CD4-positive, alpha-beta T cell treated with Interleukin-1 beta for 1 hour (primary cell): ENCODE measurements at places on chromosomes 3 and 15.

GRCh38 chr15:89899295-89899945 is 5.6 kb upstream of the AP3S2 start:
- no peak for DNase-seq

DNA sequence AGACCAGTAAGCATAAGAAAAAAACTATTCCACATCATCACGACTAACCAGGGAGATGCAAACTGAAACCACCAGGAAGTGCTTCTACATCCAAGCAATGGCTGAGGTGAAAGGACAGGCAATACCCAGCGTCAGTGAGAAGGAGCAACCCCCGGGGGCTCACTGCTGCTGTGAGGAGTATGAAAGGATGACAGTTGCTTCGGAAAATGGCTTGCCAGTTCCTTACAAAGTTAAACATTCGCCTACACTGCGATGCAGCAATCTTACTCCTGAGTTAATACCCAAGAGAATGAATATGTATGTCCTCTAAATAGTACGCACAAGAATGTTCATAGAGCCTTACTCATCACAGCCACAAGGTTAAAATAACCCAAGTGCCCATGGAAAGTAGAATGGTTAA is 13.3 kb upstream of the PLXNA1 start:
- no peak for DNase-seq

DNA sequence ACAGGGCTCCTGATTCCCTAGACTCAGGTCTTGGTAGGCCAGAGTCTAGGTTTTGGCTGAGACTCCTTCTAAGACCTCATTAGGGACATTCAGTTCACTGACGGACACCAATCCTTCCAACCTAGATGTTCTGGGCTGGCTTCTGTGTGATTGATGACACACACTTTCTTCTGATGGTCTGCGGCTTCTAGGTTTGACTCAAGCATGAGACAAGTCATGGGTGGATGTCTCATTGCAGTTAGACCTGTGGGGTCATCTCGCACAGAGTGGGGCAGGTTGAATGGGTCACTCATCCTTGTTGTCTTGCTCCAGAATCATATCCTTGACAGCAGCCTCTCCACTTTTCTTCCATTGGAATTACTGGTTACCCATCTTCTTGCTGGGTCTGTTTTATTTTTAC is 35.8 kb downstream of the ARNT2 start:
- DNase-seq, result no peak

GRCh38 chr3:156729460-156730179 is 55.2 kb downstream of the TIPARP start:
- no peak for DNase-seq

- DNase-seq, result no peak
Measured at GRCh38 chr3:123344175-123344906, 104.5 kb downstream of the ADCY5 start.

- no peak for DNase-seq
Measured at GRCh38 chr3:15443826-15444524, 16.6 kb downstream of the EAF1 start.

DNA sequence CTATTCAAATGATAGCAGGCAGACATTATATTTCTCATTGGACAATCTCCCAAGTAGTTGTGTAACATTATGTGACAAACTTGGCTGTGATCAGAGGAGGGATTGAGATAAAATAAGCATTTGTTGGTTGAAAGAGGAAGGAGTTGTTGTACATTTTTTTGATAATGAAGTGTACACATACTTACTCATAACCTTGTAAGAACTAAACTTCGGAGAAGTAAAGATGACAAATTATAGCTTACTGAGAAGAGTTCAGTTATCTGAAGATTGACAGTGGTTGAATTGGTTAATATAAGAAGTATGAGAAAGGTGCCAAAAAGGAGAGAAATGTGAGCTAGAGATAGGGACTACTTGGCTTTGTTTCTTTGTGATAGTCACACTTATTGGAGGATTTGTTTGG is 32.6 kb downstream of the STT3B start:
- DNase-seq, result no peak

- no peak for DNase-seq
Measured at GRCh38 chr3:101671014-101671413, 5.9 kb downstream of the ZBTB11 start.

DNA sequence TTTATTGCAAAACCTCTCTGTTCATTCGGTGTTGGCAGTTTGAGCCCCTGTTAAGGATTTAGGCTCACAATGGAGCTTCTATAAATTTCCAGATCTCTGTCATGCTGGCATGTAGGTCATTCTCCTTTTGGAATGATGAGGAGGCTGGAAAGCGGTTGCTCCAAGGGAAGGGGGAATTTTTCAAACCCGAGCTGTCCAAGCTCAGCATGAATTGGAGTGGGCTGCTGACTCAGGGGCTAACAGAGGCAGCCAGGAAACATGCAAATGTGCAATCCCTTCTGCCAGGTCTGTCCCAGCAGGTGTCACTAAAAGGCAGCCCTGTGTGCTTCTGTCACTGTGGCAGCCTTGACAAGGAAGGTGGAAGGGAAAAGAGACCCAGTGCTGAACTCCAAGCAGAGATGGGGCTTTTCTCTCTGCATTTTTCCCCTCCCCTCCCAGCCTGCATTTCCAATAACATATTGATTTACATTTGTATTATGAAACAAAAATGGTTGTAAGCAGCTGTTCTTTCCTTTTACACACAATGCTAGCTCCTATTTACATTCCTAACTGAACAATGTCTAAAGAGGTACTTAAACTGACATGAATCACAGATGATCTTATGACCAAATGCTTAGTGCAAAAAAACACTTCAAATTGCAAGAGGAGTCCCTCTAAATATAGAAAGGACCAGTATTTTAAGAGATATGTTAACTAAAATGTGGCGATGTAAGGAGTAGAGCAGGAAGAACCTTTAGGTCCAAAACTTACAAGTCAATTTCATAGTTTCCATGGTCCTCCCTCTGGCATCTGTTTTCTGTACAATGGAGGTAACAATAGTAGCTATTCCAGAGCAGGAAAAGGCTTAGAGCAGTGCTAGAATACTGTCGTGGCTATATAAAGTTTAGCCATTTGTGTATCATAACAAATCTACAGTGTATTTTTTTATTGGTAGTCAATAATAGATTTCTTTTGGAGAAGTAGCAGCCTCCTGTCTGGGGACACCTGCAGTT is 84.5 kb upstream of the ATP10A start:
- no peak for DNase-seq

- no peak for DNase-seq
Measured at GRCh38 chr3:156772588-156773206, 53.5 kb upstream of the LEKR1 start.

DNA sequence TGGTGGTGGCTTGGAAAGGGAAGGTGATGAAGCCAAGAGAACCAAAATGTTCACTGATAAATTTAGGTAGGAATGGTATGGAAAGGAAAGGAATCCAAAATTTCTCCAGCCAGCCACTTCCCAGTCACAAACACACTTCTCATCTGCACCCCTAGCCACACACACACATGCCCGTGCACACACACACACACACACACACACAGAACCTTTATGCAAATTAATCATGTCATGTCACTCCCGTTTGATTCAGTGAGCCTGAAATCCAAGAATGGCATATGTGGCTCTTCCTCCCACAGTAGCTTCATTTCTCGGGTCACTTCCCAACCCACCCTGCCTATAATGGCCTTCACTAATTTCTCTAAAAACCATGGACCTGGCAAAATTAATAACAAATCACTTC is 3.1 kb upstream of the HLTF start:
- no peak for DNase-seq

- DNase-seq, result no peak
Measured at GRCh38 chr3:38577371-38578080, 72.0 kb downstream of the SCN5A start.

GRCh38 chr15:74222240-74223119 is 13.6 kb upstream of the CCDC33 start:
- DNase-seq, result no peak

DNA sequence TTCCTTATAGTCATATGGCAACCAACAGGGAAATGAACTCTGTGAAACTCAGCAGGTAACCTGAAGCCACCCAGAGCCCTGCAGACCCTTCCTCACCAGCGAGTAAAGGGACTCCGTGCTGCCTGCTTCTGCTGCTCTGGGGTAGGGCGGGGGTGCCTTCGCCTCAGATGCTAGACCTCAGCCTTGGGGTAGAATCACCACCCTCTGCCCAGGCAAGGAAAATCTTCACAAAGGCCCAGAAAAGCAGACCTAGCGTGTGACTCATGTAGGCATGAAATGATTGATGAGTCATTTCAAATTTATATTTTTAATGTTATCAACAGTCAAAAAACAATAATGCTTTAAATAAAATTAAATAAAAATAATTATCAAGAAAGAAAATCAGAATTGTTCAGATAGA is 6.6 kb downstream of the STIMATE start:
- no peak for DNase-seq

GRCh38 chr3:177633671-177634207 is 436.5 kb upstream of the TBL1XR1 start:
- DNase-seq, result no peak

DNA sequence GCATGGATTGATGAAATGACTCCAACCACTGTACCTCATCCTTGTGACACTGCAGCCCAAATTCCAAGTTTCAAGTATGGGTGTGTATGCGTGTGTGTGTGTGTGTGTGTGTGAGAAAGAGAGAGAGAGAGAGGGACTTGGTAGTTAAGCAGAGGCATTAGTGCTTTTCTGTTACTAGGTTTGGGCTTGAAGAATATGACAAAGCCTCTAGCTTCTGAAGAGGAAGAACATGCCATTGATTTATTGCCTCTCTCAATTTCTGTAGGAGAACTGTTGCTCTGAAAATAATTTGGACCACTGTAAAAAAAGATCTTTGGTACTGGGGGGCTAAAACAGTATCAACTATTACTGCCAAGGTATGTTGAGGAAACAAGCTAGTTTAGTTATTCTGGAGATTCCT is 139.2 kb downstream of the AQP9 start:
- DNase-seq, result no peak

GRCh38 chr3:156271995-156272719 is 151.8 kb downstream of the KCNAB1 start:
- no peak for DNase-seq

GRCh38 chr15:30675126-30675525 is 49.2 kb downstream of the ARHGAP11B start:
- no peak for DNase-seq

GRCh38 chr3:8380904-8381704 is 120.5 kb upstream of the LMCD1 start:
- no peak for DNase-seq

DNA sequence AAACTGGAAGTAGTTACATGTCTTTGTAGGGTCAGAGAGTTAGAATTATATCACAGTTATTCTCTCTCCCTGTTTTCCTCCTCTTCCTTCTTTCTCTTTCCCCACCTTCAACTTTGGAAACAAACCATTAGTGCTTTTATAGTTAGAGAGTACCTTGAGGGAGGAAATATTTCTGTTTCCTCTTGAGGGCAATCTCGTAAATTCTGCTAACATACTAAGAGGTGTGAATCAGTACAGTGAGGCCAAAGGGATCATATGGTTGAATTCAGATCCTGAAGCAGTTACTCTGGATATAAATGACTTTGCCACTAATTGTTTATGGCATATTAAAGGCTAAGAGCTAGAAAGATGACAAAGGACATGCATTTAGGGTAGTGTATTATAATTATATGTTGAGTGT is 60.3 kb upstream of the CCNL1 start:
- DNase-seq, result no peak

DNA sequence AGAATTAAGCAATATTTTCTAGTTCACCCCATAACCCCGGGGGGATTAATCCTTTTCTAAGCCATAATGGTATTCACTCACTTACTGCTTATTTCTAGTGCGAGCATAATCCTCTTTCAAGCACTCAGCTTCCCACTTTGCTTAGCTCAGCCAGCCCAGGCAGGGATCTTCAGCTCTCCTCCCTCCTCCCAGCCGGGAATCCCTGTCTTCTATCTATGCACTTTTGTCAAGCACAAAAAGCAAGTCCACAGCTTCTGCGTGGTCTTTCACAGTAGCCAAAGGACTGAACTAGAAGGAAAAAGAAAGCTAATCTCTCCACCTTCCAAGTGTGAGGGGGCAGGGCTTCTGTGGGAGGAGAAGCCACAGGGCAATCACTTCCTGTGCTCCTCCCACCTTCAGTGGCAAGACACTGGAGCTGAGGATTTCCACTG is 62.8 kb downstream of the PEX5L start:
- DNase-seq, result no peak

DNA sequence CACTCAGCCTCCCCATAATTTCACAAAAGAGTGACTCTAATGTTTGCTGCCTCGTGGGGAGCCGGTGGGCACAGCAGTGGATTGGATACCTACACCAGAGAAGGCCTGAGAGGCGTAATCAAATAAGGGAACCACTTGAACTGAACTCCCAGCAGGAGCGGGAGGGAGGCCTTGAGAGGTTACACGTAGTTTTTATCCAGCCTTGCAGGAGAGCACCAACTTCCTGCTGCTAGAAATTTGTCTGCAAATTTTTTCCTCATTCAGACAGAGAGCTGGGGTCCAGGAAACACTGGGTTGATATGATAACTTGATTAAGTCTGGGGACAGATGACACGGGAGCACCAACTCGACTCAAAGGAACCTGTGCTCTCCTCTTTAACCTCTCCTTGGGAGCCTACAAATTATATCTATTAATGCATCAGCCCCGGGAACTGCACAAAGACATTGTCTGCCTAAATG is 69.8 kb downstream of the HES1 start:
- peak; percentile 13 for DNase-seq

- peak; percentile 63 for DNase-seq
Measured at GRCh38 chr3:184472723-184473428, 88.7 kb upstream of the EPHB3 start.

DNA sequence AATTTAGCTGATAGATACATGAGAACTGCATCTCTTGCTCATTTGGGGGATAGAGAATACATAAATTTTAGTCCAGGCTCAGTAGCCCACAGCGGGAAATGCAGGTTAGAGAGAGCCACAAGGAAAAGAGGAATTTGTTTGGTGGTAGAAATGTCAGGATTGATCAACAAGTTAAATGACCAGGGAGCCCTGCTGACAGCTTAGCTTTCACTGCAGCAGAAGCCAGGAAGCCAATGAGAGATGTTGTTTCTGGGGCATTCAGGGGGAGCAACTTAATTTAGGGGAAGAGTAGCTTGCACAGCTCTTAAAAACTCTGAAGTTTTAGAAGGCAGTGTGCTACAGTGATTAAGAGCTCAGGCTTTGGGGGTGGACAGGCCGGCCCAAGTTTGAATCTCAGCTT is 22.7 kb downstream of the ARHGEF26 start:
- no peak for DNase-seq

GRCh38 chr3:55282994-55283393 is 204.1 kb downstream of the WNT5A start:
- no peak for DNase-seq

DNA sequence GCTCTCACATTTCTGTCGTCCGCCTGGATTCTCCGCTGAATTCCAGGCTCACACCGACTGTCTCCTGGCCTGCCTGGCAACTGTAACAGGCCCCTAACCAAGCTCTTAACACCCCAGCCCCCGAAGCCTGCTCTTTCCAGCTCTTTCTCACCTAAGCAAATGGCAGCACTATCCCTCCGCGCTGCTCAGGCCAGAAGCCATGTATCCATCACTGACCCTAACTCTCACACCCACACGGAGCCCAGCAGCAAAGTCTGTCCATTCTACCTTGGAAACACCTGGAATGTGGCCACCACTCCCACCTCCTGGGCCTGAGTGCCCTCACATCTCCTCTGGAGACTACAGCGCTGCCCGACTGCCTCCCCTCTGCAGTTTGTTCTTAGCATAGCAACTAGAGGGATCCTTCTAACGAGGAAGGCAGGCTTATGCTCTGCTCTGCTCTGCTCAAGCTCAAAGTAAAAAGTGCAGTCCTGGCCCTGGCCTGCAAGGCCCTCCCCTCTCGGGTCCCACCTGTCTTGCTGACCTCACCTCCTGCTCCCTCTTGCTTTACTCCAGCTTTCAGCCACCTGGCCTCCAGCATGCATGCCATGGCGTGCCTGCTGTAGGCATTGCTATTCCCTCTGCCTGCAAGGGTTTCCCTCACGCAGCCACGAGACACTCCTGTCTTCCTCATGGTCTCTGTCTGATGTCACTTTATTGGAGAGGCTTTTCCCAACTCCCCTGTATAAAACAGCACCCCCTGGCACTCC is 27.2 kb downstream of the FEM1B start:
- no peak for DNase-seq
